Muscle of back (tissue), 13 donors: ENCODE measurements at places on chromosomes 6 and 20. TPM values are rescaled to one million over a fixed set of nuclear protein-coding genes. Genes with fewer than 3 reads are reported as not detected.
A peak's percentile ranks its signal among the peaks of the same experiment; 100 is the strongest.

DNA sequence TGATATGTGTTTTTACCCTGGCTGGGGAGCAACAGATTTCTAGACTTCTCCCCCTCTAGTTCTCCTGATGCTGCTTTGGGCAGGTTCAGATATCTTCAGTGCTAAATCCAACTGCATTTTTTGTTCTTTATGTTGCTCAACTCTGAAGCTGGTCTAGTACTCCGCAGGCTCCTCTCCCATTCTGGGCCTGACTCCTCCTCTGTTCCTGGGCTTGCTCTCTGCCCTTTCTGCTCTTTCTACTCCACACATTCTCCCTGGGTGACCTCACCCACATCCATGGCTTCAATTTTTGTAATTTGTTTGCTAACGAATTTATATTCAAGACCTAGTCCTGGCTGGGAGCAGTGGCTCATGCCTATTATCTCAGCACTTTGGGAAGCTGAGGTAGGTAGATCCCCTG is 6.4 kb downstream of the FYN start:
- no peak for DNase-seq

DNA sequence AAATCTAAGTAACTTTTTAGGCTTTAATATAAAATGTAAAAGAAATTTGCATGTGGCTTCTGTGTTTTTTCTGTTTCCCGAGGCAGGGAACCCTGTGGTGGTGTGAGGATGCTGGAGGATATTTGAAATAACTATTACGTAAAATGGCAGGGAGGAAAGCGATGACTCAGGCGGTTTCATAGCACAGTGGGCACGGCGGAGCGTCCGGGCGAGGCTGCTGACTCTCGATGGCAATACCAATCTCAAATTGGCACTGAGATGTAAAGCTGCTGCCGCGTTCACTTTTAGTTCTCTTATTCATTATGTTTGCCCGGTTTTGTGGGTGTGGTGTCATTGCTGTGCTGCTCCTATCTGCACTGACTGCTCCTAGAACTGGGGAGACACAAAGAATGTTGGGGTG is 254.3 kb downstream of the THBS2 start:
- no peak for DNase-seq

GRCh38 chr6:12060780-12061609 is 48.9 kb downstream of the HIVEP1 start:
- no peak for DNase-seq

- DNase-seq = peak; percentile 84
These were observed 55.4 kb downstream of the RIPOR3 start for GRCh38 chr20:50635676-50636600.

- DNase-seq = no peak
These were observed 156.6 kb downstream of the UNC5CL start for GRCh38 chr6:40882323-40882997.

DNA sequence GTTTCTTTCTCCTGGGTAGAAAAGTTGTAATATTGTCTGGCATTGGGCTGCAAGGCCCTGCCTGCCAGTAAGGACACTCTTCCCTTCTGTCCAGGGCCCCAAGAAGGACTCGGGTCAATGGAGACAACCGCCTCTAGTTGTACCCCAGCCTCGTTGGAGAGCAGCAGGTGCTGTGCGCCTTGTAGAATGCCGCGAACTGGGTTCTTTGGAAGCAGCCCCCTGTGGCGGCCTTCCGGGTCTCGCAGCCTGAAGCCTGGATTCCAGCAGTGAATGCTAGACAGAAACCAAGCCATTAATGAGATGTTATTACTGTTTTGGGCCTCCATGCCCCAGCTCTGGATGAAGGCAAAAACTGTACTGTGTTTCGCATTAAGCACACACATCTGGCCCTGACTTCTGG is 37.0 kb downstream of the PLCG1 start:
- DNase-seq = no peak

DNA sequence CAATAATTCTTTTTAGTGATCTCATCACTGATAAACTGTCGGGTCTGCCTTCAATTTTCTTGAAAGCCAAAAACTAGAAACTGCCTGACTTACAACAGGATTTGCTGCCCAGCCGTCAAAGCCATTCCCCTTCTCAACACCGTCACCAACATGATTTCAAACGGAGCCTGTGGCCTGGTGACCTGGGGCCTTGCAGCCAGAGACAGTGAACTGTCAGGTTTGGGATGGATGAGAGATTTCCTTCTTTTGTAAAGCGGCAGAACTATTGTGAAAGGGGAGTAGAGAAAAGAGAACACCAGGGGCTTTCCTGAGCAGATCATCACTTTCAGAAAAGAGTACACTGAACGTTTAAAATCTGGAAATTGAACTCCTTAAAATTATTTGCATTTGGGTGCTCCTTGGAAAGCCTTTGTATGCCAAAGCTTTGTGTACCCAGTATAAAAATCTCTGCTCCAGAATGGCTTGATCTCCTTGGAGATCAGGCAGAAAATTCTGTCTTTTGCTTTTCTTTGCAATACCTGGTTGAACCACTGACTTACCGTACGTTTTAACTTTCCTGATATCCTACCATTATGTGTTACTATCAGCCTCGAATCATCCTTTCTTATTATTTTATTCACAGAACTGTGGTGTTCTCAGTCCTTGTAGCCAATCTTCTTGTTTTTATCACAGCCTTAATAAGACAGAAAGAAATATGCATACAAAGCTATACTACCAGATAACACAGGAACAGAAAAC is 125.2 kb downstream of the PACRG start:
- no peak for DNase-seq

- DNase-seq = no peak
These were observed 3.6 kb downstream of the TBC1D20 start for GRCh38 chr20:458776-459175.

DNA sequence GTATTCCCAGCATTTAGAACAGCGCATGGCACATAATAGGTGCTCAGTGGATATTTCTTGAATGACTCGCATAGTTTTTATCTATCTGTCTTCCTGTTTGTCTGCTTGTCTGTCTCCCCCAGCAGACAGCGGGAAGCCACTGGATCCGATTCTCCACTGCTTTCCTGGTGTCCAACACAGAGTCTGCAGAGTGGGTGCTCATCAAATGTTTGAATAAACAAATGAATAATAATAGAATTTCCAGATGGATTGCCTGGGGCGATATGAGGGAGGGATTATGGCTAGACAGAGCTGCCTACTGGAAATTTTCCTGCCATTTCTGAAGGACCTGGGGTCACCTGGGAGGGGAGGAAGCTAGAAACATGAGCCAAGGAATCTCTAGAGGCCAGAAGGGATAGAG is 18.9 kb downstream of the CDH22 start:
- no peak for DNase-seq

- DNase-seq = no peak
These were observed 21.0 kb downstream of the CAPN11 start for GRCh38 chr6:44179648-44180047.

DNA sequence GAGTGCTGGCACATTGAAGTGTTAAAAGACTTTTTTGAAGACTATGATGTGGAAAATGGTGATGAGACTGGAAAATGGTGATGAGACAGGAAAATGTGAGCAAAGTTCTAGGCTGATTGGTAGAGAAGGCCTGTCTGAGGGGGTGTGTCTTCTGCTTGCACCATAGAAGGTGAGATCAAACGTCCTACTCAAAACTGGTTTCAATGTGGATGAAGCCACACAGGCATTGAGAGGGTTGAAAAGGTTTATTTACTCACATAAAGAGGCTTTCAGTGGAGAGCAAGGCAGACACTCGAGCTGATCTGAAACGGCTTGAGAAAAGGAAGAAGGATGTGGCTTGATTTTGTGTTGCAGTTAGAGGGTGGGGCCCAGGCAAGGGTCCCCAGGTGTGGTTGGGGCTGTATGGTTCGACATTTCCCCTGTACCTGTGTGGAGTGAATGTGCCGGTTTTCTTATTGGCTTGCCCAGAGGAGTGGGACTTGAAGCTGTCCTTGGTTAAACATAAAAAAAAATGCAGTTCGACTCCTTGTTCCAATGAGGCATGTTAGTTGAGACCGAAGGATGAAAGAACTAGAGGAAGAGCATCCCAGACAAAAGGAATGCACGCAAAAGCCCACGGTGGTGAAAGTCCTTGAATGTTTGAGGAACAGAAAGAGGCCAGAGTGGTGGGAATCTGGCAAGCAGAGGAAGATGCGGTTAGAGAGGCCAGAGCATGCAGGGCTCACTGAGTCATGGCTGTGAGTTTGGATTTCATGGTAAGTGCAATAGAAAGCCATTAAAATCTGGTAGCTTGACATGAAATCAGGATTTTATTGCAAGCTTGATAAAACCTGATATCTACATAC is 172.3 kb downstream of the EPM2A start:
- no peak for DNase-seq

Gene MAFB
- polyA plus RNA-seq = 10.2 TPM

Gene DOK5
- 23.3 TPM for polyA plus RNA-seq

Gene TFAP2A
- 0.32 TPM for polyA plus RNA-seq

Gene ATP9A
- polyA plus RNA-seq = 97.3 TPM

Gene PPP1R14C
- 28.7 TPM for polyA plus RNA-seq

Gene RAET1L
- 0.24 TPM for polyA plus RNA-seq

Gene C20orf144
- 0.19 TPM for polyA plus RNA-seq
